Activated T-helper 2 cell treated with anti-CD3 and anti-CD28 coated beads, Interferon-gamma antibody, Interleukin-2, Interleukin-4, amounts not matched to agents 10 μg/mL and 5 μg/mL and 100 μg/mL, durations not matched to agents 14 hours and 24 hours and 36 hours (primary cell): ENCODE measurements at places on chromosomes 5 and 9.

DNA sequence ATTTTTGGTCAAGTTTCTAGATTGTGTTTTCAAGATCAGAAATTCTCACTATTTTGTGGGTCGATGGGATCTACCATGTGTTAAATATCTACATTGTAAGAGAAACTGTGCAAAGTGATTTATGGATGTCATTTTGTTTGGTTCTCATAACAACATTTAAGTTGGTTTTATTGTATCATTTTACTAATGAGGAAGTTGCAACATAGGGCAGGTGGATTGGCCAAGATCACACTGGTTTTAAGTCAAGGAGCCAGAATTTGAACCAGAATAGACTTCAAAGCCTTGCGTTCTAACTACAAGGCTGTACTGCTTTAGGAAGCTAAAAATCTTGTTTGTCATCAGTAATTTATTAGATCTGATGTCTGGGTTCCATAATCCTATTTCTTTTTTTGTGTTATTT lies 23.4 kb downstream of the SH3TC2 start:
- DNase-seq = no peak

DNA sequence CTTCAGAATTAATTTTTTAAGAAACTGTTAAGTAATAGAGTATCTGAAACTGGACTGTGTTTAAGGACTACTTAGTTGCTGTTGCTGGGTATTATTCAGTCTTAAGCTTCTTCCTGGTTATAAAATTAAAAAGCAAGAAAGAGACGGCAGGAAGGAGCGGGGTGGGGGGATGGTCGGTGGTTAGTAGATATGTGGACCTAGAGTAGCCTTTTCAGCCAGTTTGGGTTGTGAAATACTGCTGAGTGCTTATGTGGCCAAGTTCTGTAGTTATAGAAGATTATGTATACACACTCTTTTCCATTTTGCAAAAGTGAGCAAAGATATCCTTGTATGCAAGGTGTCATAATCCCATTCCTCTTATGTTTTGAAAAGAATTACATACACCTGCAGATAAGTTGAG lies 28.5 kb downstream of the TRIO start:
- no peak for DNase-seq

GRCh38 chr9:122392284-122392683 lies 21.5 kb downstream of the PTGS1 start:
- no peak for DNase-seq

DNA sequence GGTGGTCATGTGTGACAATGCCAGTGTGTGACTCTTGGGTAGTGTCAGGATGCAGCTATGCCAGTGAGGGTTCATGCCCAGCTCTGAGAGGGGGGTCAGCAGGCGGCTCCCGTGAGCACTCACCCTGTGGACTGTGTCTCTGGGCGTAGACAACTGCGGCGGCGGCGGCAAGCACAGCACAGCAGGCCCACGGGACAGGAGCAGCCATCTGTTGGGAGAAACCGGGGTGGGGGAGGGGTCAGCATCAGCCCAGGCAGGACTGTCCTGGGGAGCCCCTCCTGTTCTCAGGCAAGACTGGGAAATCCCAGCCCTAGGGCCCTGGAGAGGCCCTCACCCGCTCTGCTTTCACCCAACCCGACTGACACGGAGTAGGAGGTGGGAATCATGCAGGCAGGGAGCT lies 20.8 kb downstream of the CNTFR start:
- no peak for DNase-seq

DNA sequence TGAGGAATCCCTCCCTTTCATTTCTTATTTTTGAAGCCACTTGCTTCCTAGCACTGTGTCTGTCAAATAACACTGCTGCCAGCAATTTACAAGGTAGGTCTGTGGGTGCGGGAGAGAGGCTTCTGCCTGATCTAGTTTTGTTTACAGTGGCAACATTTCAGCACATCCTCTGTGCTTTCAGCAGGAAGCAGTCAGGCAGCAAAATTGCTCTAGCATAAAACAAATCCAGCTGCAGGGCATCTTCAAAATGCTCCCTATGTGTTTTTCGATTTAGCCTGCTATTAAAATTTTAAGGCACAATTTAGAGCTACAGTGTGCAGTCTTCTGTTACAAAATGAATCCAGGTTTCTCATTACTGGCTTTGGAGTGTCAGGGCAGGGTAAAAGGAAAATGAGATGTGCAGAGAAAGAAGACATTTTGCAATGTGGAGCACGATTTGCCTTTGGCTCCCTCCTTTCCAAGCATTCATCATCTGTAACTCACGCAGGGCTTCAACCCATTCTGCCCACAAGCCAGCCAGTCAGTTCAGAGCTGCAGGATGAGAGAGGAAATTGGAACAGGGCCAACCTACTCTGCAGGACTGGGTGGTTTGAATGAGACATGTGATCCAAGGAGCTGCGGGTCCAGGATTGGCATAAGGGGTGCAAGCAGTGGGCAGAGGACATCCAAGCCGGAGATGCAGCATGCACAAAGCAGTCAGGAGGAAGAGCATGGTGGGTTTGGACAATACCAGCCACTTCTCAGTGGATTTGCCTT lies 143.4 kb upstream of the APC start:
- DNase-seq = no peak

- no peak for DNase-seq
Observed at GRCh38 chr5:102902647-102903046, 147.5 kb downstream of the PAM start.

DNA sequence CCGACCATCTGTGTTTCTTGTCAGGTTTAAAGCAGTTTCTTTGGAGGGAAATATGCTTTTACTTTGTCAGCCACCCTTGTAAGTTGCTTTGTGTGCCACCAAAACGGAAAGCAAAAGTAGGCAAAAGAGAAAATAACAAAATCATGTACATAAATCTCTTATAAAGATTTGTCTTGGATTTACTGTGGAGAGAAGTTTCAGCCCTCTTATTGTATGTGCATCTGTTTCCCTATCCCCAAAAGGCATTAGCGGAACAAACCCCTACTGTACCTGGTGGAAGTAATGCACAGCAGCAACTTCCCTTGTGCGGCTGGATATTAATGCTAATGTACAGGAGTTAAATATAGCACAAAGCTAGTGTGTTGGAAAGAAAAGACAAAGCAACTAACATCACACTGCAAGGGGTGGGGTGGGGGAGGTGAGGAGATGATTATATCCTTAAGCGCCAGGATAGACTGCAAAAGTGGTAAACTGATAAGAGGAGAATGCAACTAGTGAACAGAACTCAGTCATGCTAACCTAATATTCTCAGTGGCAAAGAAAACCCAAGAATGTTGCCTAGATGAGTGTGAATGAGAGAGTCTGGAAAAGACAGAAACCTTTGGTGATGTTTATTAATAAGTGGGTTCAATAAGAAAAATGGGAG lies 396.5 kb upstream of the MEF2C start:
- no peak for DNase-seq

DNA sequence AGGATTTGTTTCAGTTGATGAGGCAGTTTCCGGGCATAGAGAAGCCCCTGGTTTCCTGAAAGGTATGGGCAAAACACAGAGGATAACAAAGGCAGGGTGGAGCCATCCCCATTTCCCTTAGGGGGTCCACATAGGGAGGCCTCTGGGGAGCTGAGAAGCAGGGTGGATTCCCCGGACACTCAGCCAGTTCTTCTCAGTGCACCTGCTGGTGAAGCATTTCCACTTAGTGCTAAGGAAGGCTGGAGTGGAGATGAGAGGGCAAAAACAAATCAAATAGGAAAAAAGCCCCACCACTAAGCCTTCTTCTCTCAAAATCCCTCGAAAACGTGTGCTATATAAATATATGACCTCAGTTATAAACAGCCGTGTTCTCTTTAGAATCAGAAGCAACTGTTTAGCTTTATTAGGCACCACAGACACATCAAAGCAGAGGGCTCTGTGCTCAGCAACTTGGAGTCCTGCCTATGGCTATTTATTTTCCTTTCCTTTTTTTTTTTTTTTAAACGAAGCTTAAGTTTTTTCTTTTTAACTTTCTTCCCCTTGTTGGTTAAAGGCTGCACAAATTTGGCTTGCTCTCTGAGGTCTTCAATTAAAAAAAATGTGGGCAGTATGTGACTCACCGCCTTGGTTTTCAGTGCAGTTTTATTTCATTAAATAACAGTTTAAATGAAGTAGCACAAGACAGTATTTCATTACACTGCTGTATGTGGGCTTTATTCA lies 67.7 kb downstream of the PRDM6 start:
- no peak for DNase-seq

GRCh38 chr5:55915783-55916182 lies 64.6 kb downstream of the IL31RA start:
- no peak for DNase-seq

DNA sequence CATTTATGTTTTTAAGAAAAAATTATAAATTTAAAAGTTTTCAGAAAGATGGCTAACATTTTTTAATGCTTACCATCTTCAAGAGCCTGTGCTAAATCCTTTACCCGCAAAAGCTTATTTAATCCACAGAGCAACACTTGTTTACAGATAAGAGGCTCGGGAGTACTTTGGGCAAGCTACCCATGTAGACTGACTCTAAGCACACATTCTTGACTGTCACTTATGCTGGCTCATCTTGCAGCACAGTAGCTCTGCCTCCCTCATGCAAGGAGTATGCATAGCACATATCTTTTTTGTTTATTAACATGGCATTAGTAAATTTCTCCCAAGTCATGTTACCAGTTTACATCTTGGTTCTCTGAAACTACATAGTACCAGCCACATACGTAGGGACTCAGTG lies 14.7 kb downstream of the SH3RF2 start:
- DNase-seq = no peak

GRCh38 chr5:79014631-79015030 lies 29.5 kb upstream of the ARSB start:
- no peak for DNase-seq

GRCh38 chr9:107730666-107731065 lies 241.1 kb upstream of the KLF4 start:
- no peak for DNase-seq

DNA sequence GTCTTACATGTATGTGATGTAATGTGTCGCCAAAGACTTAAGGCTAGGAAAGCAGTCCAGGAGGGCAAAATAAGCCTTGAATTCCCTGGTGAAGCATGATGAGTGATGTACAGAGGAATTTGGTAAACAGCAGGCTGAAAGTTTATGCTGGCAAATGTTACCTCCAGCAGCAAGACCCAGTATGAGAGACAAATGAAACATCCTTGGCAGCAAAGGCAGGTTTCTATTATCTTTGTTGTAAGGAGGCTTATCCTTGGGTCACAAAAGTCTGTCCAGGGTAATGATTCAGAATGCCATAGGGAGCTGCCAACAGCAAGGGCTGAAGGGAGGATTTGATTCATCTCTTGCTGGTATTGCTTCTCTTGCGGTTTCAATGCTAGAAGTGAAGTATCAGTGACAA lies 75.9 kb upstream of the HTR4 start:
- no peak for DNase-seq

DNA sequence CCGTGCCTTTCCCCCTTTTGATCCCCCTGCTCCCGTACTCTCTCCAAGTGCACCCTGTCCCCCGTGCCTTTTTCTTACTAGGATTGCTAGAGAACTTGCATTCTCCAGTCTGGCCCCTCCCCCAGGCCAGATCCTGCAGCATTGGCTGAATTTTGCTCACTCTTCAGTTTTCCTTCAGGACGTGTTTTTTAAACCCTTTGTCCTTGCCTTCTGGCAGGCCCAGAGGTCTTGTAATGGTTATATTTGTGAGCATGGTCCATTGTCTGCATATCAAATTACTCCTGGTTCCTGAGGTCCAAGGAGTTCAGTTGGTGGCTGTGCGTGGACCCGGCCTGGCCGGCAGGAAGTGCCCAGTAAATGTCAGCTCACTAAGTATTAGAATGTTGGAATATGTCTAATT lies 606 bp downstream of the TBC1D13 start:
- DNase-seq = no peak

DNA sequence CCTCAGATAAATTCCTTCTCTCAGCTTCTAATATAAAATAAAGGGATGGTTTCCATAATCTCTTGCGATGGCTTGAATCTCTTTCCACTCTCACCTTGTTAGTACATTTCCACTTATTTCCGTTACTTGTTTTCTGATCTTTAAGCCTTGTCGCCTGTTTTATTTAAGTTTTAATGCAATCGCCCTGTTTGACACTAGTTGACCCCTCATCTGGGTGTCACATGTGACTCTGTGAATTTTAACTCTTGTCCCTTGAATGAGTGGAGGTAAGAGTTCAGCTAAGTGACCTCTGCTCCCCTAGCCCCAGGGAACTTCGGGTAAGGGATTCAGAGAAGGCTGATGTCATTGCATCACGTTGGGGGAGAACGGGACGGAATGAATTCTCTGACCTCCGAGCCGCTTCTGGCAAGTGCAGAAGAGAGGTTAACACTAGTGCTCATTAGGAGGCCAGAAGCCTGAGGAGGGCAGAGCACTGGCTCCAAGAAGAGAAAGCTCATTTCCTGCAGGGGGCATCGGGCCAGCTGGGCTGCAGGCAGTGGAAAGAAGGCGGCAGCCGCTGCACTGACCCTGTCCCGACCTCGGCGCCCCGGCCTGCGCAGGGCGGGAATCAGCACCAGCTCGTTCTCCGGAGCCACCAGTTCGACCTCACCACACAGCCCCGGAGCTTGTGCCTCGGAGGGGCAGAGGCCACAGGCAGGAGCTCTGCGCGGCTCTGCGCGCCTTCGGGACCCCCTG lies 569 bp downstream of the HINT2 start:
- DNase-seq = peak; percentile 50

- peak; percentile 53 for DNase-seq
Observed at GRCh38 chr9:15509931-15510788, 610 bp downstream of the PSIP1 start.

DNA sequence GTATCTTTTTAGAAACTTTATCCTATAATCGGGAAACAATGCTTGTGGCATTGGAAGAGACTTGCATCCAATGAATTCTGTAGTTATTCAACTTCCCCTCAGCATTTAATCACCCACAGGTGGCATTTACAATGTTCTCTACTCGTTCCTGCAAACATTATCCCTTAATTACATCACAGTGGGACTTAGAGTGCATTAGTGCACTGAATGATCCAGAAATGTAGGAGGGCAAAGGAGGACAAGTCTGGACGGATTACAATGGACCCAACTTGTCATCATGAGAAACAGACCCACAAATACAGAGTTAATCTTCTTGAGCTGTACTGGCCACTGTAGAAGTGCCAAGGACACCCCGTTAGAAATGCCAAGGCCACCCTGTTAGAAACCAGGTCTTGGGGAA lies 129.1 kb downstream of the DOCK8 start:
- no peak for DNase-seq

- no peak for DNase-seq
Observed at GRCh38 chr5:173515526-173515925, 100.9 kb downstream of the BOD1 start.

DNA sequence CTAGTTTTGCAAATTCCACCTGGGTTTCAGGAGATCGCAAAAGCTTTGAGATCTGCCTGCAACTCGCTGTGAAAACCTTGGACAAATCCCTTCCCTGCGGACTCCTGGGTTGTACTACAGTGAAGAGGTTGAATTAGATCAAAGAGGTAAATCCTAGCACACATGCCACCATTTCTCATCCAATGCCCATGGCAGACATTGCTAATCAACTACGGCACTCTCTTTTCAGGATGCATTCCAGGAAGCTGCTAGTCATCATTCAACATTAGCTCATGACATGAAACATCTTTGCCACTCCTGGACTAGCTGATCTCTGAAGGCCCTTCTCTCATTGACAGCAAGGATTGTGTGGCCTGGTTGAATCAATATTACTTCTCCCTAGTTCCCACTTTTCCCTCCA lies 46.1 kb downstream of the PCDH1 start:
- DNase-seq = no peak
